ENCODE measurements at places on chromosomes 6 and 20.
A peak's percentile ranks its signal among the peaks of the same experiment; 100 is the strongest.

- peak; percentile 77 for DNase-seq
These were observed 129.2 kb upstream of the PRND start for GRCh38 chr20:4592316-4593148.

GRCh38 chr6:44219053-44219814, 2.5 kb downstream of the MYMX start:
- DNase-seq: no peak

DNA sequence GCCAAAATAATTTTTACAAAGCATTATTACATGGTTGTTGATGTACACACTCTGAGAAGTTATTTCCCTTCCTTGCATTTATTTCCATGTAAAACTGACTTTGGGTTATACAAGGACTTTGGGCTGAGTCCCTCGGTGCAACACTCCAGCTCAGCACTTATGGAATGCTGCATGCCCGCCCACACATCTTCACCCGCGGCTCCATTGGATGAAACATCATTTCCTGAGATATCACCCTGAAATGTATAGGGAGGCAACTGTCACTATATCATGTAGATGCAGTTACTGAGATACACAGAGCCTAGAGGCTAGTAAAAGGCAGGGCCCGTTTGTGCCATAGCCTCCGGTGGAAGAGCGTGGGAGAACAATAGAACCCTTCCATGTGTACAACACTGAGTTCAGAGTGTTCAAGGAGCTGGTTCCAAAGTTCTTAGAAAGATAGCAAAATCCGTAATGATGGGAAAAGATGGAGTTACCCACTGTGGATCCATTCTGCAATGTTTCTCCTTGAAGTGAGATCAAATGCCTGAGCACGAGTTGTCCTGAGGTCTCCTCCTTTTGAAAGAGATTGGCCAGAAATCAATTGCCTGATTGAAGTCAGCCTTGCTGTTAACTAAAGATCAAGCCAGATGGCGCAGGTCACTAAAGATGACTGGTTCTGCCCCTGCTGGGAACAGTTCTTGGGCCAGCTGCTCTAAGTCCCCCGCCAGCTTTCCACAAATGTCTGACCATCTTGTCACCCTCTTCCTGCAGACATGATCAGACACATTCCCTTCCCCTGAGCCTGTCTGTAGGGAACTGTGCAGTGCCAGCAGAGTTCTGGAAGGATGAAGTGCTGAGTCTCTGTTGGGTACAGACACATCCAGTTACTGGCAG, 100.9 kb upstream of the IYD start:
- DNase-seq: no peak

DNA sequence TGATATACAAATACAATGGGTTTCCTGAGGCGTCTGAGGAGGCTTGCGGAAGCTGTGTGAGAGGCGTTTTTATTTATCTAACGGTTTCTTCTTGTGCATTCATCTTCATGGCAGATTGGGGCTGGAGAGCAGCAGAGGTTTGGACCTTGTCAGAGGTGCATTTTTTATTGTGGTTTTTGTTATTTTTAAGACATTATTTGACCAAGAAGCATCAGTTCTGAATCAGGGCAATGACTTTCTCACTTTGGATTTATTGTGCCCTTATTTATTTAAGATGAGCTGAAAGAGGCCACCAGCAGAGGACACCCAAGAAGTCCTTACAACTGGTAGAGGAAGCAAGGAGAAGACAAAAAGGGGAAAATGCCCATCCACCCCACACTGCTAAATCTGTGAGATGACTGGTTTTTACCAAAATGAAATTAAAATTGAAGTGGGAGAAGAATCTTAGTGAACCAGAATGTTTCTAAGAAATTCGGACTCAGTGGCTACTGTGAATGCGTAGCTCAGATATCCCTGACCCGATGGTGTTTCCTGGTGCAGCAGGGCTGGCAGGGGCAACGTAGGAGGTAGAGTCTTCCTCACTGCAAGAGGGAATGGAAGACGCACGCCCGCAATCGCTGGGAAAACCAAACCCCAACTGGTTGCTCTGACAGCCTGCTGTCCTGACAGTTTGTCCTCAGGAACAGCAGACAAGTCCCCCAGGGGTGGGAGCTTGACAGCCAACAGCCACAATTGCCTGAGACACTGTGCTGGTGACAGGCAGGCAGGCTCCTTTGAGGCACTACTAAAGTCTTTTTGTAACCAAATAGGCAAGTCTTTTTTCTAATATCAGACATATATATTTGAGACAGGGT, 14.2 kb downstream of the PRR18 start:
- no peak for DNase-seq

GRCh38 chr6:14017626-14018475, 93.1 kb downstream of the RNF182 start:
- DNase-seq: no peak

- no peak for DNase-seq
These were observed 133.8 kb downstream of the ARID1B start for GRCh38 chr6:156910938-156911337.

DNA sequence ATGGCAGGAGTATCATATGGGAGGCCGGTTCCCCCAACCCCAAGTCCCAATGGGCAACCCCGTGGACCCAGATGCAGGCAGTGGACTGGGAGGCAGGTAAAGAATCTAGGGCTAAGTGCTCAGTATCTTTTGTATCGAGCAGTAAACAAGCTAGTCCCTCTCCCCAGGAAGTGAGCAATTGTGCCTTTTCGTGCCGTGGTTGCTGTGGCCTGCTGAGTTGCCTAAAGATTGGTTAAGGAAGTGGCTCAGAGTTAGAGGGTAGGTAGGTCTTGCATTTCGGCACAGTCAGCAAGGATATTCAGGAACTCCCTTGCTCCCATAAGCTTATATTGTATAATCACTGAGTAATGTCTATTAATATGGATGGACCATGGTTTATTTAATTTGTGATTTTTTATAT, 1.3 kb upstream of the DNAH8 start:
- peak; percentile 71 for DNase-seq

GRCh38 chr6:139977887-139978332, 603.5 kb upstream of the CITED2 start:
- DNase-seq: no peak

GRCh38 chr6:112253841-112254816, at the start of gene LAMA4:
Gene LAMA4, minus strand, starts transcription at chr6:112254567. Its CDS starts 417 bp downstream, at chr6:112254150.
- no peak for DNase-seq

GRCh38 chr20:57464642-57465211, 60.2 kb downstream of the CTCFL start:
- DNase-seq: no peak

DNA sequence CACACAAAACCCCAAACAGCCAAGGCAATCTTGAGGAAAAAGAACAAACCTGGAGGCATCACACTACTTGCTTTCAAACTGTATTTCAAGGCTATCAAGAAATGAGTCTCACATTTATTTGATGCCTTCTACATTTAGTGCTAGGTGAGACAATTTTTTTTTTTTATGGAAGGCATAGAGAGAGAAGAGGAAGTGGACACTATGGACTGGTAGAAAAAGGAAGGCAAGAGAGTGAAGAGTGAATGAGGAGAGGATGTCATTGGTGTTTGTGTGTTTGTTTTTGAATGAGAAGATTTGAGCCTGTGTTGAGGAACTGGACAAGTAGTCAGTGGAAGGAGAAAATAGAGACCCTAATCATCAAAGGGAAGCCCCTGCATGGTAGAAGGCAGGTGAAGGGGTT, 182.0 kb upstream of the JAG1 start:
- no peak for DNase-seq

DNA sequence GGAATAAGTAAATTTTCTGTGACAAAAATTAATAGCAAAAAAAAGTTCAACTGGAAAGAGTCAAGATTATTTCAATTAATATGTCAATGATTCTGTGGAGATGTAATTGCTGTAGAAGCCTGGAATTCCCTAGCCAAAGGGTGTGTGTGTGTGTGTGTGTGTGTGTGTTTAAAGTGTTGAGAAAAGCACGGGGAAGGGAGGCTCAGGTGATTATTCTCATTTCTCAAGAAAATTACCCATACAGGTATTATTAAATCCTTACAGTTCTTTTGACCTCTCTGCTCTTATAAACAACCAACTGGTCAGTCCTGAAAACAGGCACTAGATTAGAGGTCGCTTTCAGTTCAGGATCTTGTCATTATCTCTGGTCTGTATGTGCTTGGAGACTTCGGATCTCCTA, 129.3 kb upstream of the SASH1 start:
- no peak for DNase-seq

Data from CD8-positive, alpha-beta T cell (primary cell).